ENCODE measurements at places on chromosomes 5 and 9. TPM values are rescaled to one million over a fixed set of nuclear protein-coding genes. Genes with fewer than 3 reads are reported as not detected.

The ARHGEF37 gene
- 1.7 TPM for total RNA-seq

DNA sequence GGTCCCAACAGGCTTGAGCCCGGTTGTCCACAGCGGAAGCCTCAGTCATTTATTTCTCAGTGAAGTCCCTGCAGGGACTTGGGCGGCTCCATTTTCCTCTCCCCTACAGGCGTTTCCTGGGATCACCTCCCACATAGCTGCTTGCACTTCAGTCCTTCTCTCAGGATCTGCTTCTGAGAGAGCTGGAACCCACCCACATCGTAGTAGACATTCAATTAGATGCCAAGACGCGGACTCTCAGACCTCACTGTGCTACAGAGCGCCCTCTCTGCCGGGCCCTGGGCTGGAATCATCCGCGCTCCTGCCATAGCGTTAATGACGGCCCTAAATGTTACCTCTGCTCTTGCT lies 54.0 kb upstream of the ROR2 start:
- no peaks in the 10 kb centered on the region for H3K27me3 ChIP-seq
- H3K36me3 ChIP-seq, result no peaks in the 10 kb centered on the region
- no peak overlapping the region for H3K27ac ChIP-seq
- H3K4me1 ChIP-seq, result no peaks in the 10 kb centered on the region
- no peak overlapping the region for H3K4me3 ChIP-seq
- DNase-seq, result no peak

The SPATA31C1 gene
- total RNA-seq, result not detected

The PTGS1 gene
- total RNA-seq, result 1.8 TPM

The MTX3 gene
- 64.0 TPM for total RNA-seq

The SPATA24 gene
- 15.2 TPM for total RNA-seq

The MRRF gene
- 44.4 TPM for total RNA-seq

DNA sequence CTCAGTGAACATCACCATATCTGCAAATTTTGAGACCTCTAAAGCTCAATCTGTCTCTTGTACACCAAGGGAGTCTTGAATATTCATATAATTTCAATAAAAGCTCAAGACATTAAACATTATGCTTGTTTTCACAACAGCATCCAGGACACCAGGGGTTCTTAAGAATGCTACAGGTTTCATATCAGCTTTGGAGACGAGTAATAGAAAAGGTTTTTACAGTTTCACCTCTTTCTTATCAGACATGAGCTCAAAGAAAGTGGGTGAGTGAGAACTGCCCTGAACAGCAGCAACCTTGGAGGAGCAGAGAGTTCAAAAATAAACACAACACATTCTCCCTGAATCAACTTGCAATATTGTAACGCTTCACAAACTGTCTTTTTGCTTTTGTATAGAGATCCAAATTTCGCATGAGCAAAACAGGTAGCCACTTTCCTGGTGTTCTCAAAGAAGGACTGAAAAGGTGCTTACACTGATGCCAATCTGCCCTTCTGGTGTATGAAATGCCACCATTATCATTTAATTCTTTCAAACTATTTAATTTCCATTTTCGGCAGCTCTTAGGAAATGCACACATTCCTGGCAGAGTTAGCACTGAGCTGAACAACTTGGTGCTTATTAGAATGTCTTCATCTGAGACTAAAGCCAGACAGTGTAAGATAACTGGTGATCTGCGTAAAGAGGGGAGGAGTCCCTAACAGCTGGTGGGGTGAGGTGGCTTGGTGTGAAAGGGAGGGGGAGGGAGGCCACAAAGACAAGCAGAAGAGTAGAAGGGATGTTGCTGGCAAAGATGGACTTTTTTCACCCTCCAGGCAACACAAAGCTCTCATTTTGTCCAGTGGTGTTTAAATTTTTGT lies 535.3 kb downstream of the PDE4D start:
- no peak overlapping the region for H3K4me3 ChIP-seq
- peaks cover 42% of the 10 kb centered on the region for H3K4me1 ChIP-seq
- H3K27me3 ChIP-seq, result no peaks in the 10 kb centered on the region
- DNase-seq, result peak; percentile 43
- H3K27ac ChIP-seq, result no peak overlapping the region

Data from neural progenitor cell (in vitro differentiated cells).